RKO (cell line): ENCODE measurements at places on chromosomes 11 and 22.

DNA sequence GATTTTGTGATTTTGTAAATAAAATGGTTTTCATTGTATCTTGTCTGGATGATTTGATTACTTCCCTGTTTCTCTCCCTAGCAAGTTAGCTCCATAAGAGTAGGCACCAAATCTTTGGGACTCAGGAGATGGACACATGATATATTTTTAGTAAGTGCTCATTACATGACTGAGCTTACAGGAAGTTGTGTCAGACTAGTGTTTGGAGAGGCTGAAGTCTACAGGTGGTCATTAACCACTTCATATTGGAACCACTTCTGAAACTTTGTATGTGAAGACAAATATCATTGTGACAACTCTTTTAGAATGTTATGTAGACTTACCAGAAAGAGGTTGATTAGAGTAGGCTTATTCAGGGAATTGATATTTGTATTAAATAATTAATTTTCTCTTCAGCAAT lies 19.1 kb downstream of the ARHGAP42 start:
- peak; percentile 20 for DNase-seq

DNA sequence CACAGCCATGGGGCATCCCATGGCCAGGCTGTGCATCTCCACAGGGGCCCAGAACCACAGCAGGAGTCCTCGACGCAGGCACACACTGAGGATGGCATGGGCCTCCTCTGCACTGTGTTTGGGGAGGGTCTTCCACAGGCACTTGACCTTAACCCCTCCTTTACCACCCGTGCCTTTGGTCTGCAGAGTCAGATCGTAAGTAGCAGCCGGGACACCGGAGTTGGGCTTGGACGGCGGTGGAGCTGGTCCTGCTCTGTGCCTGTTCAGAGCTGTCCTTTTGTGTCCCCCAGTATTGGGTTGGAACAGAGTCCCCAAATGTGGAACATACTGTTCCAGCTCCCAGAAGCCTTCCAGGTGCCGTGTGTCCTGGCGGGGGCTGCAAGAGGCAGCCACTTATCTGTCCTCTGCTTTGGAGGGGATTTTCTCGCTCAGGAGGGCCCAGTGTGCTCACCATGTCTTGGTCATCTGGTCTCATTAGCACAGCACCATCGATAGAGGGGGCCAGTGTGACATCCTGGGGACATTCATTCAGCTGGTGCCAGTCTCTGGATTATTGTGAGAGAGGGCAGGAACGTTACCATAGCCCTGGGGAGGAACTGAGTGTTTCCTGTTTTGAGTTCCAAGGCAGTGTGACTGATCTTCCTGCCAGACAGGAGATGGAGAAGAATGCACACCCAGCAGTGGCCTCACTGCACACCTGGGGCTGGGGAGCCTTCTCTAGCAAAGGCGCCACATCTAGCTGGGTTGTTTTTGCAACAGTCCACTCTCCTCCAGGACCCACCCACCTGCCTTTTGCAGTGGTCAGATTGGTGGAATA lies 12.4 kb downstream of the CRELD2 start:
- peak; percentile 45 for DNase-seq

- DNase-seq: no peak
Observed at GRCh38 chr22:41888627-41889200, 26.2 kb downstream of the SHISA8 start.

DNA sequence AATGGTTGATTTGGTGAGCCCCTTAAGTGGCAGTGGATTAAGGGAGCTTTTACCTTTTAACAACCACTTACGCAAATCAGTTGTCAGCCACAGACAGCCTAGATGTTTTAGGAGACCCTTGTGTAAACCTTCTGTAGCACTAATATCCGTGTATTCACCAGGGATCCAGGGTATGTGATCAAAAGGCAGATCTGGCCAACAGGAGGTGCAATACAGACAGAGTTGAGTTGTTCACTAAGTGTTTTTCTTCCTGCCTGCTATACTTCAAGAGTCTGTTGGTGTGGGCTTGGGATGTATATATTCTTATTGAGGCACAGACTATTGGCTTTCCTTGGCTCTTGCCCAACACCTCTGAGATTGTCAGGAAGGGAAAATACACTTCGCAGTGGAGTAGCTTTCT lies 175.1 kb downstream of the FAT3 start:
- no peak for DNase-seq

DNA sequence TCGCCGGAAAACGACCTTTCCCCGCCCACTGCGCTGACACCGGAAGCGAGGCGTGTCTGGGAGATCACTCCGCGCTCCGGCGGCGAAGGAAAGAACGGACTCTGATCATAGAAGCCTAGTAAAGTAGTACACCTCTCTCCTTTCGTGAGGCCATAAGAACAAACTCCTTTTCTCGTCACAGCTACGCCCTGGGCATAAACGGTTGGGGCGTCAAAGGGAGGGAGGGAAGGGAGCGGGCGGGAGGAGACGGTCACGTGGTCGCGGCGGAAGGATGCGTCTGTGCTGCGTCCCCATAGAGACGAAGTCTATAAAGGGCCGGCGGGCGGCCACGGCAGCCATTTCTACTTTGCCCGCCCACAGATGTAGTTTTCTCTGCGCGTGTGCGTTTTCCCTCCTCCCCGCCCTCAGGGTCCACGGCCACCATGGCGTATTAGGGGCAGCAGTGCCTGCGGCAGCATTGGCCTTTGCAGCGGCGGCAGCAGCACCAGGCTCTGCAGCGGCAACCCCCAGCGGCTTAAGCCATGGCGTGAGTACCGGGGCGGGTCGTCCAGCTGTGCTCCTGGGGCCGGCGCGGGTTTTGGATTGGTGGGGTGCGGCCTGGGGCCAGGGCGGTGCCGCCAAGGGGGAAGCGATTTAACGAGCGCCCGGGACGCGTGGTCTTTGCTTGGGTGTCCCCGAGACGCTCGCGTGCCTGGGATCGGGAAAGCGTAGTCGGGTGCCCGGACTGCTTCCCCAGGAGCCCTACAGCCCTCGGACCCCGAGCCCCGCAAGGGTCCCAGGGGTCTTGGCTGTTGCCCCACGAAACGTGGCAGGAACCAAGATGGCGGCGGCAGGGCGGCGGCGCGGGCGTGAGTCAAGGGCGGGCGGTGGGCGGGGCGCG lies at the start of gene ATF4:
Gene ATF4 (plus strand): TSS at position 337 of the 880 bp plus-strand sequence. CDS start 884 bp downstream, outside the sequence.
- no peak for DNase-seq

DNA sequence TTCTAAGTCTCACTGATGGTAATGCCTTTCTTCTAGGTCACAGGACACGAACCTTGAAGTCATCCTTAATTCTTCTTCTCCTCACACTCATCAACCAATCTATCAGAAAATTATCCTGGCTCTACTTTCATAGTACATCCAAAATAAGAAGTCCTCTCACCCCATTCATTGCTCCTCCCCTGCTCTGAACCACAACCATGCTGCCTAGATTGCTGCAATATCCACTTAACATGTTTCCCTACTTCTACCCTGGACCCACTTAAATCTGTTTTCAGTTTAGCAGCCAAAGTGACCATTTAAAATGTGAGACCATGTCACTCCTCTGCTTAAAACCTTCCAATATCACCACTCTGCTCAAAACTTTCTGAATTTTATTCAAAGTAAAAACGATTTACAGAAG lies 445.9 kb upstream of the FAT3 start:
- DNase-seq: no peak

- no peak for DNase-seq
Observed at GRCh38 chr11:76752321-76753143, 30.6 kb upstream of the TSKU start.

GRCh38 chr22:42693055-42693762 lies 27.5 kb downstream of the A4GALT start:
- no peak for DNase-seq

- no peak for DNase-seq
Observed at GRCh38 chr11:10392095-10393079, 62.7 kb upstream of the AMPD3 start.

- no peak for DNase-seq
Observed at GRCh38 chr11:70063555-70063954, 14.6 kb upstream of the ANO1 start.

DNA sequence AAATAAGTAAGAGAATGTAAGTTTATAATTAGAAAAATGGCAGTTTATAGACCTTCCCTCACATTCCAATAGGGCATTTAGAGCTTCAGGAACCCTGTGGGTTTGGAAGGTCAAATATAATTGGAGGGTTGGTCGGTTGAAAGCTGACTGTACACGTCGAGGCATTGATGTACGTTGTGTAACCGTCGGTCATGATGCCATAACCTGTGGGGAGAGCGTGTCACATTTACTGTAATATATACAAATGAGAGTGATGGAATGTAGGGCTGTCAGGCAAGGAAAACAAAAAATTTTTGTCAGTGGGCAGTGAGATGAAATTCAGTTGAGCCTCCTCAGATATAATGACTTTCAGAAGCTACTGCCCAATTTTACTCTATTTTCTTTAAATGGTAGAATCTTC lies 88.5 kb downstream of the ARL14EP start:
- DNase-seq: no peak

- no peak for DNase-seq
Observed at GRCh38 chr11:24623121-24623520, 126.3 kb downstream of the LUZP2 start.

GRCh38 chr11:17354601-17354991 lies 3.0 kb downstream of the NCR3LG1 start:
- peak; percentile 90 for DNase-seq

DNA sequence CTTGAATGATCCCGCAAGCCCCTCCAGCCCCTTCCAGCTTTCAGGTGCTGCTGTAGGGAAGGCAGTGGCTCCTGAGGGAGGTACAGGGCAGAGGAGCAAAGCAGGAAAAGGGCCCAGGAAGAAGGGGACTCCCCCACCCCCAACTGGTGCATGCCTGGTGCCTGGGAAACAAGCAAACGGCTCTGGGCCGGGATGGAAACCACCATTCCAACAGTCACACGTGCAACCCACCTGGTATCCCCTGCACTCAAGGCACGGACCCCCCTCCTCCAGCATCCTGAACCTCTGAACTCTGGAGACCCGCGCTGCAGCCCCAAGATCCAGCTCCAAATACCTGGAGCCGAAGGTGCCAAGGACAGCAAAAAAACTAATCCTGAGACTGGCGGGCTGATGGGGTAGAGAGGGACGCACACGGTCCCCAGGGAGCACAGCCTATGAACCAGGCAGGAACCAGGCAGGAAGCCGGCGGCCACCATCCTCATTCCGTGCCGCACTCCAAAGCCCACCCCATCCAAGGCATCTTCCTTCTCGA lies 537 bp downstream of the SCN4B start:
- DNase-seq: no peak

DNA sequence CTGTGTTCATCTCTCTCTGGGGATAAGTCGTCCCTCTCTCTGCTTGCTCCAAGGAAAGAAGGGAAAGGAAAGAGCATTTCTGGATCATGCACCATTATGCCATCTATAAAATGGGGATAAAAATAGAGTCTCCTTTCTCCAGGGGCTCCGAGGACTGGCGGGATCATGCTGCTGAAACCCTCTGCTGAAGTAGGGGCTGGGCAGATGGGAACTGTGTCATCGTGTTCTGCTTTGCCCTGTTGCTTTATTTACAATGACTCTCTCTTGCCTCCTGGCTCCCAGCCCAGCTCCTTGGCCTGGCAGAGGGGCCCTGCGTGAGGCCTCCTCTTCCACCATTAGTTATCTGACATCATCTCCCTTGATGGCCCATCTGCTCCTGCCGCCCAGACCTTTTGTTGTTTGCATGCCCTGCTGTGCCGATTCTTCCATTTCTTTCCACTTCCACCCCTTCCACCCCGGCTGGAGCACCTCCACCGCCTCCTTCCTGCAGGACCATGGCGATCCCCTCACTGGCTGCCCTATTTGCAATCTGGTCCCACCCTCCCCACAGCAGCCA lies 200.9 kb downstream of the MYO18B start:
- DNase-seq: no peak
